Ascending aorta (tissue), 2 donors: ENCODE measurements at places on chromosomes 6 and 20. TPM values are rescaled to one million over a fixed set of nuclear protein-coding genes. Genes with fewer than 3 reads are reported as not detected.

DNA sequence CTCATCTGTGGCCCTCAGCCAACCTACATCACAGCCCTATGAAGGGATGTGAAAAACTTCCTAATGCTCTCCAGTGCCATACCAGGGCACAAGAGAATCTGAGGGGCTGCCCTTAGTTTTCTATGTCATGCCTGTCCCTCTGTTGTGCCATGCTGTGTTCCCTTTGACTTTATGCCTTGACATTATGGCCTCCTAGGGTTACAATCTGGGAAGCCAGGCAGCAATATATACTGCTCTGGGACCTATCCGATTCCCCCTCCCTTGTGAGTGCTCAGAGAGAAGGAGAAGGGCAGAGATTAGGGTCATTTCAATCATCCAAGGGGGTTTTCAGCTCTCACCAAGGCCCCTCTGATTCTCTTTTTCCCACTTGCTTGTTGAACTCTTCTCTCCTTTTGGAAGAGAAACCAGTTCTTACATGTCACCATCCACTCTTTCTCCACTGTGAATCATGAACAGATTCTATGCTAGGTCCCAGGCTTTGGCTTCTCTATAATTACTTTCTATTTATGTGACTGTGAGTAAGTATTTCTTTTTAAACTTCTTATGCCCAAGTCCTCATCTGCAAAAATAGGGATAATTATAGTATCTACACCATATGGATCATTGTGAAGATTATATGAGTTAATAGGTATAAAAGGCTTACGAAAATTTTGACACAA lies 14.2 kb upstream of the FRK start:
- DNase-seq, result no peak

DNA sequence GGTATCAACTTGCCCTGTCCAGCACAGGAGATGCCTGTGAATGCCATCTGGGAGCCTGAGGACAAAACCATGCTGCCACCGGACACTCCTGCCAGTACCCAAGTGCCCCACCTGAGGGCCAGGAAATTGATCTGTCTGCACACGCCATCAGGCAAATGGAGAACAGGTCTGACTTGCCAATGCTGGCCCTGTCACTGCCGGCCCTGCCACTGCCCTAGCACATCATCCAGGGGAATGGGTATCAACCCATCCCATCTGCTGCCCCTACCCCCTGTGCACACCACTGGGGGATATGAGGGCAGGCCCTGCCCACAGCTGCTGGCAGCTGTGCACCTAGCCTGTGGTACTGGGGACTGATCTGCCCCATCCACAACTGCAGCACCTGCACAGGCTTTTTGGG lies 1081.6 kb upstream of the EYS start:
- DNase-seq, result no peak

The MDFI gene
- 94.7 TPM for total RNA-seq

DNA sequence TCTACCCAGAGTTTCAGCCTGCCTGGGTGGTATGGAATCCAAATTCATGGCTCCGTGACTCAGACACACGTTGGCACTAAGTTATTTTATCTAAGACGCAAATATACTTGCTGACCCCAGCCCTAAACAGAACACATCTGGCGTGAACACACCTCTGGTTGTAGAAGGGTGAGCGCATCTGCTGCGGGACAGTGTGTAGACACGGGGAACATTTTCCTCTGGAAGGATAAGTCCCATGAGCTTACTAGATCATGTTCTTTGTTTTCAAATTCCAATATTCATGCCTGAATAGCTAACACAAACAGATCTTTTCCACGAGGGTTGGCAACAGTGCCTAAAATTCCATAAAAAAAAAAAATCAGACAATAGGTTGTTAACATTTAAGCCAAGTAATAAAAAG lies 87.8 kb downstream of the TMEM170B start:
- DNase-seq, result no peak

The SYCP2 gene
- total RNA-seq, result 60.9 TPM

The OGFR gene
- 77.4 TPM for total RNA-seq

DNA sequence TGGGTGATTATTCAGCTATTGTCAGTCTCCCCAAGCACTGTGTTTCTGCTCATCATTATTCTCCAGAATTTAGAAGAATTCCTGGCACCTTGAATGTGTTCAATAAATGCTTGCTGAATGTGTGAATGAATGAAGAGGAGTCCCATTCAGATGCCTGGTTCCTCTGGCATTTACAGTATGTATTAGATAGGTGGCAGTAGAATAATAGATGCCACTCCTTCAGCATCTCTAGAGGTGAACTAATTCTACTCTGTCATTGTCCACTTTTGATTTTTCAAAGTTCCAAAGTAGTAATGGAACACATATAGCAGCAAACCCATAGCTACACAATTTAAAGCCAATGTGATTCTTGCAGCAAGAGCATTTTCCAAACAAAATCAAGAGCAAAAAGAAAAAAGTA lies 118.9 kb upstream of the CEP162 start:
- DNase-seq, result no peak

DNA sequence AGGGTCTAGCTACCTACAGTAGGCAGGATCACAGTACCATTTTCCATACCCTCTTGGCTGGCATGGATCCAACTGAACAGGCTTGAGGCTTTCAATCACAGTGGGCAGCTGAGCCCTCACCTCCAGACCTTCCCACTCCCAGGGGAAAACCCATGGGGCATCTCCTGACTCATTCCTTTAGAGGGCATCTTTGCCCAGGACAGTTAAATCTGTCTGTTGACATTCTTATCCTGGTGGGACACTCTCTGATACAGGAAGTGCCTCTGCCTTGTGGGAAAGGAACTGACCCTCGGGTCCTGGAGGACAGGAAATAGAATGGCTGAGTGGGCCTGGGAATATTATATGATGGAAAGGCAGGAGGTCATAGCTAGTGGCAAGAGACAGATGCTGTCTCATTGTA lies 10.2 kb upstream of the EPB41L1 start:
- DNase-seq, result no peak

GRCh38 chr6:141562186-141562811 lies 570.4 kb upstream of the GJE1 start:
- DNase-seq, result no peak

The HLA-DOA gene
- total RNA-seq, result 358 TPM
